ENCODE measurements at places on chromosomes 6 and 20.
A peak's percentile ranks its signal among the peaks of the same experiment; 100 is the strongest.

DNA sequence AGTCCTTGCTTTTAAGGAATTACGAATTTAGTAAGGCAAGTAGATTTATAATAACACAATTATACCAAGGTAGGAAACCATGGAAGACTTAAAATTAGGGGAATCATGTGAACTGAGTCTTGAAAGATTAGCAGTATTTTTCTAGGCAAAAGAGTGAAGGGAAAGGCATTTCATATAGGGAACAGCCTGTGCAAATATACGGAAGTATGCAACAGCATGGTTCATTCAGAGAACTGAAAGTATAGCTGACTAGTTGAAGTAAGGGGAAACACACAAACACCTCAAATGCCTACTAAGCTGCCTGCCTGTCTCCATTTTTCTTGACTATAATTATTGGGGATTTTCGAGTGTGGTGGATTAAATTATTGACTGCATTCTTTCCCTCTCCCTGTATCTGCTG, 39.0 kb upstream of the ECHDC1 start:
- DNase-seq, result no peak

DNA sequence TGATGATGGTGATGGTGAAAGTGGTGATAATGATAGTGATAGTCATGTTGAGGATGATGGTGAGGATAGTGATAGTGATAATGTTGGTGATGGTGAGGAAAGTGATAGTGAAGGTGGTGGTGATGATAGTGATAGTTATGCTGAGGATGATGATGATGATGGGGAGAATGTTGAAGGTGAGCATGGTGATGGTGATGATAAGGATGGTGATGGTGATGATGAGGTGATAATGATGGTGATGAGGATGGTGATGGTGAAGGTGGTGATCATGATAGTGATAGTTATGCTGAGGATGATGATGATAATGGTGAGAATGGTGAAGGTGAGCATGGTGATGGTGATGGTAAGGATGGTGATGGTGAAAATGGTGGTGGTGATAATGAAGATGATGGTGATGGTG, 64.9 kb upstream of the ZNF337 start:
- DNase-seq, result no peak

GRCh38 chr6:85449818-85450759, at the start of gene NT5E:
Gene NT5E (plus strand): TSS chr6:85450083. CDS start chr6:85450140, 57 bp downstream.
- DNase-seq, result peak; percentile 80

DNA sequence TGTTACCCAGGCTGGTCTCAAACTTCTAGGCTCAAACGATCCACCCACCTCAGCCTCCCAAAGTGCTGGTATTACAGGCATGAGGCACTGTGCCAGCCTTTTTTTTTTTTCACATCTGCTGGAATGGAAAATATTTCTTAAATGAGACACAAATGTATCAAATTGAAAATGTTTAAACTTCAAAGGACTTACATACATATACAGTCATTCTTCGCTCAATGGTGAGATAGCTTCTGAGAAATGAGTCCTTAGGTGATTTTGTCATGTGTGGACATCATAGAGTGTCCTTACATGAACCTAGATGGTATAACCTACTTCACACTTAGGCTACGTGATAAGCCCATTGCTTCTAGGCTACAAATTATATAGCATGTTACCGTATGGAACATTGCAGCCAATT, 43.1 kb downstream of the MICA start:
- no peak for DNase-seq

DNA sequence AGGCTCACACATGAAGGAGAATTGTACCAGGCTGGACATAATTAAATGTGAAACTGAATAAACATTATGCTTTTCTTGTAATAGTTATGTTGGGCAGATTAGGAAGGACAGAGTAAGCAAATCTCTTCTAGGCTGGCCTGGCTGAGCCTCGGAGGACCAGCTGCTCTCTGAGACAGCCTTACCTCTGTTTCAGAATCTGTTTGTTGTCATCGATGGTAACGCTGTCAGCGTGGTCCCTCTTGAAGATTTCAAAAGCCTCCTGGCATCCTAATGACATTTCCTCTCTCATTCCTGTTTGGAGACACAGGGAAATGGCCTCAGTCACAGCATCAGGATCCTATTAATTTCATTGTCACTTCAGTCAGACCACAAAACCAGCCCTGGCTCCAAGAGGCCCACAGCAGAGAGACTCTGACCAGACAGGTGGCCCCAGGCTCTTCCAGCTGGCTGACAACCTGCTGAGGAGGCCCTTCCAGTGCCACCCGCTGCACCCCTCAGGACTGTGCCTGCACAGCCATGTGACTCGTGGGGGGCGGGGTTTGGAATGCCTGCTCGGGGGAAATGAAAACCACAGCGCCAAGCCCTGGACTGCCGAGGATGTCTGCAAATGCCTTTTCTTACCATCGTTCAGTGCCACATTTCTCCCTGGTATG, 108.5 kb upstream of the KCNK16 start:
- DNase-seq, result no peak

DNA sequence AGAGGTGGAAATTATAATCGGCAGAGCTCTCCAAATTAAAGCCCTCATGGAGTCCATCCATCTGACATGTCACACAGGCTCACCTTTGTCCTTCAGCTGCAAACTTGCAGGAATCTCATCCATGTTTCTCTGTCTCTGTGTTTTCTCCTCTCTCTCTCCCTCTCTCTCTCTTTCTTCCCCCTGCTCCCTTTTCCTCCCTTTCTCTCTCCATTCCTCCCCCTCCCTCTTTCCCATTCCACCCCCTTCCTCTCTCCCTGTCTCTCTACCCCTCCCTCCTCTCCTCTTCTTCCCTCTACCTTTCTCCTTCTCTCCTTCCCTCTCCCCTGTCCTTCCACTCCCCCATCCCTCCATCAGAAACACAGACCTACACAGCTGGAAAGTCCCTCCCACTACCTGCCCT, 6.8 kb downstream of the NCR2 start:
- no peak for DNase-seq

DNA sequence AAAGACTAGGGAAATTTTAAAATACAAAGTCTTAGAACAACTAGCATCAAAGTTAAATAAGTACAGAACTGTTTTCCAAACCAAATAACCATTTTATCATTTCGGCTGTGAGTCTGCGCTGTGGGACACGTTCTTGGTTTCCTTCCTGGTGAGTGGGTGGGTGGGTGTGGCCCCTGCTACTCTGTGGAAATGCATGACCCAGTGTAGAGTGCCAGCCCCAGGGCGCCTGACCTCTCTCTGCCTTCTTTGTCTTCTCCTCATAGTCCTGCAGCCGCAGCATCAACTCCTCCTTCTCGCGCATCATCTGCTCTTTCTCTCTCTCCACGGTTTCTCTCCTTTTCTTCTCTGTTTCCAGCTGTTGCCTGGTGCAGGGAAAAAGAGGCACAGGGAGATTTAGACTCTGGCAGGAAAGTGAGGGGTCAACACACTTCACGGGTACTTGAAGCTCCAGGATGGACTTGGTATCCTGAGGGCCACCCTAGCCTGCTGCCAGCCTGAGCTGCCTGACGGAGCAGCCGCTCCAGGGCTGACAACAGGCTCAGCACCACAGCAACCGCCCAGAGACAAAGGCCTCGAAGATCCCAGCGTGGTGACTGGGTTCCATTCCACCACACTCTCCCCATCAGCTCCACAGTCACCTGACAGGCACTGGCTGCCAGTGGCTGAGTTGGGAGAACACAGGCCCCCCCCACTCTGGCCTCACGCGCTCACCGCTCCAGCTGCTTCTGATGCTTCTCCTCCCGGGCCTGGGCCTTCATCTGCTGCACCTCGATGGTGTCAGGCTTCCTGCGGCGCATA, 48.4 kb downstream of the EZR start:
- DNase-seq, result no peak

DNA sequence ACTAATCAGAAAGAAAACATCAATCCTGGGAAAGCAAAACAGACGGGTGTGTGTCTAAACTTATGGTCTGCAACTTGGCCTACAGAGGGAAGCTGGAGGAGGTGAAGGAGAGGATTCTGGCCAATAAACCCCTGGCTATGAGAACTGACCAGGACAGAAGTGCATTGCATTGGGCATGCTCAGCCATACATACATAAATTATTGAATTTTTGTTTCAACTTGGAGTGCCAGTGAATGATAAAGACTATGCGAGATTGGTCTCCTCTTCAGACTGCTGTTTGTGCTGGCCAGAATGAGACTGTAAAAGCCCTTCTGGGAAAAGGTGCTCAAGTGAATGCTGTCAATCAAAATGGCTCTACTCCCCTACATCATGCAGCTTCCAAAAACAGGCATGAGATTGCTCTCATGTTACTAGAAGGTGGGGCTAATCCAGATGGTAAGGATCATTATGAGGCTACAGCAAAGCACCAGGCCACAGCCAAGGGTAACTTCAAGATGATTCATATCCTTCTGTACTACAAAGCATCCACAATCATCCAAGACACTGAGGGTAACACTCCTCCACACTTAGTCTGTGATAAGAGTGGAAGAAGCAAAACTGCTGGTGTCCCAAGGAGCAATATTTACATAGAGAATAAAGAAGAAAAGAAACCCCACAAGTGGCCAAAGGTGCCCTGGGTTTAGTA, 17.4 kb downstream of the ADNP start:
- peak; percentile 71 for DNase-seq

DNA sequence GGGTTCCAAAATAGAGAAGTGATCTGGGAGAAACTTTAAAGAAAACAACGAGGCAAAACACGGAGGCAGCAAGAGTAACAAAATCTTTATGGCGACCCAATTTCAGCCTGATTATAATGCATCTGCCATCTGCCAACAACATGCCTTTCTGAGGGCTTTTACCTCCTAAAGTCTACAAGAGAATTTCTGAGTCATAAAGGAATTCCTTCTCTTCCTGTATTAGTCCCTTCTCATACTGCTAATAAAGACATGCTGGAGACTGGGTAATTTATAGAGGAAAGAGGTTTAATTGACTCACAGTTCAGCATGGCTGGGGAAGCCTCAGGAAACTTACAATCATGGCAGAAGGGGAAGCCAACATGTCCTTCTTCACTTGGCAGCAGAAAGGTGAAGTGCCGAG, 226.6 kb downstream of the HACE1 start:
- no peak for DNase-seq

DNA sequence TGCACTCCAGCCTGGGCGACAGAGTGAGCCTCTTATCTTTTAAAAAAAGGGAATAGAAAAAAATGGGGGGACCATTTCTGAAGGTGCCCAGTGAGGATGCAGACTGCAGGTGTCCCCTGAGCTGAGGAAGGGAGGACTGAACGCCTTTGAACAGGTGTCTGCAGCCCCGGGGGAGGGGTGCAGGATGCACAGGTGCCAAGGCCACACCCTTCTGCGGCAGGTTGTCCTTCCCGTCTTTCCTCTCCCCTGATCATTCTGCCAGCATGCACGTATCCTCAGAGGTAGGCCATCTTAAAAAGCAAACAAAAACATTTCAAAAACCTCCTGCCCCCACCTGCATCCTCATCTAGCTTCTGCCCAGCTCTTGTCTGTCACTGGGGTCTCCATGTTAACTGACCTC, 101.3 kb downstream of the MTHFD1L start:
- DNase-seq, result no peak

DNA sequence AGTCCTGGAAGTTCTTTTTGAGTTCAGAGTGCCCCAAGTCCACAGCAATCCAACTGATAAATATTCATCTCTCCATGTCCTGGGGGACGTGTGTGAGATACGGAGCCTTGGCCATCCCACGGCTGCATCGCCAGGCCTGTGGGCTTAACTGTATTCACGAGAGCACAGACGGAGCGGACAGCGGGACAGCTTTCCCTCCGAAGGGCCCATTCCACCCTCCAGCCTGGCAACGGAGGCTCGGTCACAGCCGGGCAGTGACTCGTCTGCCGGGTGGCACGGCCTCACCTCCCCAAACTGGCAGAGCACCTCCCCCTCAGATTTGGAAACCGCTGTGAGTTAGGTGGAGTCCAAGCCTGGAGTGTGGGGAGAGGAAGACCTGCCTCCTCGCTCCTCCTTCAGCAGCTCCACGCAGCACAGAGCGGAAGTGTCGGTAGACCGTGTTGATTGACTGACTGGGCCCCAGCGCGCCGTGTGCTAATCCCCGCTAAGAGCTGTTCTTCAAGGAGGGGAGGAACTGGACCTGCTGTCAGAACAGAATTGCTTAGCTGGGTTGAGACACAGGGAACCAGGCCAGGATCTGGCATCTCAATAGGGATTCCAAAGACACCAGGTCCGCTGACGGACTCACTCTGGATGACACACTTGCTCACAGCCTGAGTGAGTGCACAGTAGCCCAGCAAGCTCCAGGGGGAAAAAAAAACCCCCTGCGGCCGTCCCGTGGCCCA, 10.9 kb downstream of the FOXF2 start:
- no peak for DNase-seq

DNA sequence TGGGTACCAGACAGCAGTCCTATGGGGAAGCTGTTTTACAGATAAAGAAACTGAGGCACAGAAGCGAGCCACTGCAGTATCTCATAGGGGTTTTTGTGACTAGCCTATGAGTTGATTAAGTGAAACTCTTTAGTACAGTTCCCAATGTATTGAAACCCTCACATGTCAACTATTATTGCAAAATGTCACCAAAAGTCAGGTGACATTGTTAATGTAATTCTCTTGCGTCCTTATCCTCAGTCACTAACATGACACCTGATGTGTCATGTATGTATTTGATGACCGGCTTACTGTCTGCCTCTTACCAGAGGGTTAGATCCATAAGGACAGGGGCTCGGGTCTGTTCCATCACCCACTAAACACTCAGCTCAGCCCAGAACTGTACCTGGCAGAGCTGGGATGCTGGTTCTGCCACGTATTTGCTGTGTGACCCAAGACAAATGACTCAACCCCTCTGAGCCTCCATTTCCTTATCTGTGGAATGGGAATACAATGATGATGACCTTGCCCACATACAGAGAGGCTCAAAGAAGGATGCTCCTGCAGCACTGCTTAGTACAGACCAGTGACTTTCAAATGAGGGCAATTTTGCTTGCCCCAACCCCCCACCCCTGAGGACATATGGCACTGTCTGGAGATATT, 32.9 kb downstream of the PREX1 start:
- DNase-seq, result no peak

Measured in fibroblast of villous mesenchyme (primary cell).